ENCODE measurements at places on chromosomes 6 and 20. TPM values are rescaled to one million over a fixed set of nuclear protein-coding genes. Genes with fewer than 3 reads are reported as not detected.

DNA sequence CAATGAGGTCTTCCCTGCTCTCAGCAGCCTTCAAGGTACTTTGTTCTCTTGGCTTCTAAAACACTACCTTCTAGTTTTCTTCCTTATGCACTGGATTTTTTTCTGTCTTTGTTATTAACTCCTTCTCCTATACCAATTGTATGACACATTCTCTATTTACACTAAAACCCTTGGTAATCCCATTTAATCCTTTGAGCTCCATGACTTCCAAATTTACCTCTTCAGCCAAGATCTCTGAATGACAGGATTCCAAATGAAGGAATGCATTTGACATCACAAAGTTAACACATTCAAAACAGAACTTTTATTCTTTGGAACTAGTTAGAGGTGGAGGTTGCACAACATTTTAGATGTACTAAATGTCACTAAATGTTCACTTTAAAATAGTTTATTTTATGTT, 86.6 kb upstream of the SAMD5 start:
- H3K27me3 ChIP-seq = no peaks in the 10 kb centered on the region
- no peak for DNase-seq
- no peaks in the 10 kb centered on the region for H3K4me1 ChIP-seq
- no peaks in the 10 kb centered on the region for H3K36me3 ChIP-seq

C4B gene
- total RNA-seq = 12.7 TPM

DNA sequence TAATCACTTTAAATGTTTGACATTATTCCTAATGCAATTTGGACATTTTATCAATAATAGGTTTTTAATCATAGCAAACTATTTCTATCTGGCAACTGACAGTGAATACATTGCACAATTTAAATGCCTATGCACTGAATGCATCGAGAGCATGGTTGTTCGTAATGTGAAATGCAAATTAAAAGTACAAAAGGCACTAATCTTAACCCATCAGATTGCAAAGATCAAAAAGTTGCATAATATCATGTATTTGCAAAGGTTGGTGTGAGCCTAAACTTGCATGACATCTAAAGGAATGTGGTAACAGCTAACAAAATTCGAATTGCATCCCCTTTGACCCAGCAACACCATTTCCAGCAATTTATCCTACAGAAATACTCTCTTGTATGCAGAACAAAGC, 469.9 kb upstream of the IRAK1BP1 start:
- no peaks in the 10 kb centered on the region for H3K4me1 ChIP-seq
- H3K27ac ChIP-seq = no peak overlapping the region
- H3K27me3 ChIP-seq = no peaks in the 10 kb centered on the region
- DNase-seq = peak; percentile 28
- H3K36me3 ChIP-seq = no peaks in the 10 kb centered on the region

GRCh38 chr20:11229772-11230171, 556.0 kb upstream of the JAG1 start:
- DNase-seq = peak; percentile 49
- peaks cover 11% of the 10 kb centered on the region for H3K4me1 ChIP-seq
- no peaks in the 10 kb centered on the region for H3K27me3 ChIP-seq
- no peaks in the 10 kb centered on the region for H3K36me3 ChIP-seq
- H3K27ac ChIP-seq = peak overlapping the region; percentile 88

- H3K4me3 ChIP-seq = no peak overlapping the region
- no peaks in the 10 kb centered on the region for H3K27me3 ChIP-seq
- DNase-seq = no peak
- H3K4me1 ChIP-seq = peaks cover 32% of the 10 kb centered on the region
- no peaks in the 10 kb centered on the region for H3K36me3 ChIP-seq
Measured at GRCh38 chr6:107822176-107823046, 1.7 kb downstream of the SCML4 start.

- DNase-seq = no peak
- no peak overlapping the region for H3K27ac ChIP-seq
- no peaks in the 10 kb centered on the region for H3K27me3 ChIP-seq
- H3K4me3 ChIP-seq = no peak overlapping the region
- H3K4me1 ChIP-seq = no peaks in the 10 kb centered on the region
Measured at GRCh38 chr6:7252390-7252789, 60.6 kb downstream of the SSR1 start.

GRCh38 chr6:85642774-85643536, at the start of gene SYNCRIP:
Gene SYNCRIP, minus strand, starts transcription at chr6:85642886. Its CDS starts 1,447 bp downstream, at chr6:85641439.
- H3K27ac ChIP-seq = peak within 1 kb of the TSS; percentile 99
- no peaks in the 10 kb centered on the region for H3K27me3 ChIP-seq
- DNase-seq = peak; percentile 99
- peak within 1 kb of the TSS; percentile 87 for H3K4me3 ChIP-seq
- peaks cover 43% of the 10 kb centered on the region for H3K36me3 ChIP-seq

DNA sequence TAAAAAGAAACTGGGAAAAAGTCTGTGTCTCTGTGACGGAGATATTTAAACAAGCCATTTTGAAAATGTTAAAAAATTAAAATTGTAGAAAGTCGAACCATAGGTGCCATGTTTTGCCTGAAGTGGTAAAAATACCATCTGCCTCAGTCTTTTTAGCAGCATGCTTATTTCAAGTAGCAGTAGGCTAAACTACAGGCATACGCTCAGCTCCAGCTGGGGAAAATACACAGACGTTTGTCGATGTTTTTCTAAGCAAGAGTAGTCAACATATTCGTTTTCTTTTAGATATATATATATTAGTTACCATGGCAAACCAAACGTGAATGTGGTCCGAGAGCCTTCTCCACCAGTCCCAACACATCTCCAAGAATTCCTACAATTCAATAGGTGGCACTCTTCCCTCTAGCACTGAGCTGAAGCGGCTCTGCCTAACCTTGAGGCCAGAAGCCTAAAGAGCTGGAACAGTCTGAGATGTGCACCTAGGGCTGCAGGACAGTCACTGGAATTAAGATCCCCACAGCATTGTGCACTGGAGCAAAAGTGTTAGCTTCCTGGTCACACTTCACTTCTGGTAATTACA, 70.2 kb upstream of the BEND3 start:
- H3K4me3 ChIP-seq = no peak overlapping the region
- H3K4me1 ChIP-seq = no peaks in the 10 kb centered on the region
- DNase-seq = peak; percentile 58
- no peaks in the 10 kb centered on the region for H3K27me3 ChIP-seq

Data from MCF 10A (cell line).